ENCODE measurements at places on chromosomes 7 and 10. TPM values are rescaled to one million over a fixed set of nuclear protein-coding genes. Genes with fewer than 3 reads are reported as not detected.

The SFRP5 gene
- total RNA-seq, result 13.6 TPM

DNA sequence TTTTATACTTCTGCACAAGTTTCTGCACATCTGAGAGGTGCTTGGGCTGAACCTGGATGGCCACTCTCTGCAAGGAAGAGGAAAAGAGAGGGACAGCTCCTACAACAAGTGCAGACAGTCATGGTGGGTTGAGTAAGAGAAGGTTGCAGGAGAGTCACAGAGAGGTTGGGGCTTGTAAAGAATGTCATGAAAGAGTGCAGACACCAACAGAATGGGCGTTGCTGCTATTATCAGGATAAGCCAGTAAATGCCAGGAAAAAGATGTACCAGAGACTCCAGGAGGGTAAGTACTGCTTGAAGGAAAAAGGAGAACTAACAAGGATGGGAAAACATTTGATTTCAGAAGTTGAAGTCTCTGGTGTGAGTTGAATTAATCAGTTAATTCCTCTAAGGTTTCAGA, 77.8 kb upstream of the NRP1 start:
- no peak for DNase-seq

The CRHR2 gene
- not detected for total RNA-seq

GRCh38 chr7:79084423-79084822, 369.0 kb downstream of the MAGI2 start:
- no peak for DNase-seq

DNA sequence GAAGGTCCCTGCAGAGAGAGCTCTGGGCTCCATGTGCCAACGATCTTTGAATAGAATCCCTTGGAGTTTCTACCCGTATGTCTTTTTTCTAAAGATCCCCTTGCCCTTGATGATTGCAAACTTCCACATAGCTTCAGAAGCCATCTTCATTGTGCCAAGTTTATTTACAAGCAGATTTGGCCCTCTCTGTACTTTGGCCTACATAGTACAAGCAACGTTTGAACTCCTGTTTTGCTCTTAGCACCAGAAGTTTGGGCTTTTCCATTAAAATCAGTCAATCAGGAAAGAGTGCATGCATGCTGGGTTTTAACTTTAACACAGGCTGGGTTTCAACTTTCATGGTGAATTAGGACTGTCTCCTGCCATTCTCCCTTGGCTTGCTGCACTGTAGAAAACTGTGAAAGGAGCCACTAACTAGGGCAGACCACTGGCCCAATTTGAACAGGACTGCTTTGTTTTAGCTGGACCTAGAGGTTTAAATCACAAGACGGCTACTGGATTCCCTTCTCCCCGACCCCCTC, 557.6 kb upstream of the GALNT17 start:
- no peak for DNase-seq

DNA sequence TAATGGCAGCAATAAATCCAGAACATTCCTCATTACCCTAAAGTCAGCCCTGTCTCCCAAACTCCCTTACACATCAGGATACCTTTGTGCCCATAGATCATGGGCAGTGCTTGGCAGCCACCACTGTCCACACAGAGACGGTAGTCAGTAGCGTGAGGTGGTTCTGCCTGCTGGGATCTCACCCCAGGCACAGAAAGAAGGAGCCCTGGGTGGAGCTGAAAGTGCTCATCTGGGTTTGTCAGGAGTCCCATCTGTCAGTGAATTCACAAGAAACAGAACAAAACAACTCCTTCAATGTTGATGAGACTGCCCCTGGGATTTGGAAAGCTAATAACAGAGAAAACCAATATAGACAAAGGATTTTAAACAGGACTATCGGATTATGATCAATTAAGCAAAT, 90.2 kb upstream of the PRSS58 start:
- no peak for DNase-seq

GRCh38 chr10:17673471-17674061, 29.6 kb downstream of the STAM start:
- no peak for DNase-seq

DNA sequence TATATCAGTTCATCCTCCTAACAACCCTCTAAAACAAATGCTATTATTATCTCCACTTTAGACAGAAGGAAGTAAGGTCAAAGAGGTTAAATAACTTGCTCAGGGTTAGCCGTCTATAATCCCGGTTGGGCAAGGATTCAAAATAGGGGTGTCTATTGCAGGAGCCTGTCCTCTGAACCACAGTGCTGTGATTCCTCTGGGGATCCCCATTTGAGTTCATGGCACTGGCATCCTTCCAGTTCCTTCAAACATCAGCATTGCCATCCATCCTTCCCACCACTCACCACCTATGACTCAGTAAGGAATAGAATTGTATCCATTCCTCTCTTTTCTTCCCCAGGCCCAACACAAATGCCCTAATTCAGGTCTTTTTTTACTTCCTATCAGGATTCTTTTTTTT, 25.6 kb downstream of the HPS6 start:
- DNase-seq, result no peak

The ITIH5 gene
- not detected for total RNA-seq

DNA sequence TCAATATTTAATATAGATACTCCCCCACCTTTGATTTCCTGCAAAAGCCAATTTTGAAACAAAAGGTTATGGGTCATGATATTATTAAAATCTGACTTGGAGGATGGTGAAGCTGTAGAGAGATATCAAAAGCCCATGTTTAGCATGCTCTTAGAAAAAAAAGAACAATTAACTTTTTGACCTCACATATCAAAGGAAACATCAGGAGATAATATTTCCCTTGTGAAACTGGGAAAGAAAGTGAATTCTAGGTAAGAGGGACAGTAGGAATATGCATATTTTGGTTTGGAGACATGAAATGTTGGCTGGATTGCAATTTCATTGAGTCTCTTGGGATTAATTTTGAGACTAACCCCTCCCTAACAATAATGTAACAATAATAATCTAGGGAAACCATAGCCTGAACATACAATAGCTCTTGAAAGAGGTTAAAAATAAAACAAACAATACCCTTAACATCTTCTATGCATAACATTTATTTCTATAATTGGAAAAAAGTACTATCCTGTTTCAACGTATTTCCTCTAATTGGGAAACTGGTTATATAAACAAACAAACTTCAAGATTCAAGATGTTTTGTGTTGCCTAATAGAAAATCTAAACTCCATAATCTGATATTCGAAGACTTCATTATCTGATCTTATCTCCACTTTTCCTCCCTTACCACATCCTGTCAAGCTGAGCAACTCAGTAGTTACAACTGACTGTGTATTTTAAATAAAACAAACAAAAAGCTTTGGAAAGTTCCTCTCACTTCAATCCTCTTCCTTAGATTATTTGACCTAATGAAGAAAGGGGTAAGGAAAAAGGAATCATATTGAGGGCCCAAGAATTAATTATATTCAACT, 14.8 kb downstream of the TMEM26 start:
- DNase-seq, result no peak

- no peak for DNase-seq
These were observed 7.7 kb downstream of the ZNHIT1 start for GRCh38 chr7:101225650-101226049.

GRCh38 chr7:46939089-46939488, 642.8 kb downstream of the TNS3 start:
- no peak for DNase-seq

GRCh38 chr7:49125246-49125645, 200.9 kb downstream of the CDC14C start:
- DNase-seq, result no peak

GRCh38 chr10:98309366-98310355, 41.7 kb upstream of the LOXL4 start:
- DNase-seq, result no peak

- no peak for DNase-seq
These were observed 114.0 kb upstream of the CNTNAP2 start for GRCh38 chr7:146002431-146003078.

The LRRN3 gene
- total RNA-seq, result 332 TPM

- no peak for DNase-seq
These were observed 275.0 kb downstream of the TSPAN12 start for GRCh38 chr7:120582916-120583315.

- DNase-seq, result no peak
These were observed 6.0 kb downstream of the PTPRZ1 start for GRCh38 chr7:121878918-121879464.

DNA sequence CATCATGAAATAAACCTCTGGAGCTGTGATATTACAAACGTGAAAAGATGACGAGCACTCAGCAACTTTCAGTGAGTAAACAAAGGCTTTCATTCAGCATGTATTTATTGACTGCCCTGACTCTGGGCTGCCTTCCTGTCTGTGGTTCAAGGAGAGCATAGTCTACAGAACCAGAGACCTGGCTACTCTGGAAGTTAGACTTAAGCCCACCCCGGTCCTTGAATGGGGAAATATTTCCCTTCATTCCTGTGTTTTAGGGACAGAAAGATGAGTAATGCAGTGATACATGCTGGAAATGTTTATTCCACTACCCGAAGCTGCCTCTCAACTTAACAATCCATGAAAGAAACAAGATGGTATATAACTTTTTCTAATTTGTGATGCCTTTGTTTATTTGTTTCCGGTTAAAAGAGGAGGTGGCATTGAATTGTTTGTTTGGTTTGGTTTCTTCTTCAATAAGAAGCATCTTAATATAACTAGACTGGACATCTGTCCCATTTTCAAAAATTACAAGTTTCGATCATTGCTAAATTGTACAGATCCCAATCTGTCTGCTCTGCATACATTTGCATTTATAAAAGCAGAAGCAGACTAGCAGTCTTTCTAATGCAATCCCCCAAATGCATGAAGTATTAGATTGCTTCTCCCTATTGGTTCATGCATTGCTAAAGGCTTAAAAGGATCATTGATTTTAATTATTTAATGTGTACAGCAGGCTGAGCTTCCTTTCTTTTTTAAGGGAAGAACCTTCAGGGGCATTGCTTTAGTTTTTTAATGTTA, 57.7 kb downstream of the TRUB1 start:
- DNase-seq, result no peak

The NACAD gene
- 0.16 TPM for total RNA-seq

- DNase-seq, result no peak
These were observed 607.4 kb downstream of the CCSER2 start for GRCh38 chr10:84935772-84936171.

The CARD11 gene
- total RNA-seq, result 109 TPM

DNA sequence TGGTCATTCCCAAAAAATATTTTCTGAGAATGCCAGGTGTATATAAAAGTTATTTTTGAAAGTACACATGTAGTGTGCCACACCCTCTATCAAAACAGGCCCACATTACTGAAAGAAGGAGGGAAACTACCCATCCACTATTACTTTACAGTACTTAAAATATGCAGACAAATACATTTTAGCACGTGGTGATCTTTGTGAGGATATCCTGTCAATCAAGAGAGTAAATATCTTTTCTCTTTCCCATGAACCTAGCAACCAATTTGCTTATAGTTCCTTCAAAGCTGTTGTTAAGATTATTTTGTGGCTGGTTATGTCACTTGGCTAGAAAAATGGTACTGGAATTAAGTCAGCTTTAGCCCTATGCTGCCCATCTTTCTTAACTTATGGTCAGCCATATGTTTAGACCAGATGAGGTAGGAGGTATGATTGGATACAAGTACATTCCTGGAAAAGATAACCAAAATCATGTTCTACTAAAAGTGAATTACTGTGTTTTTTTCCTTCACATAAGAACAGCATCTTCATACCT, 70.1 kb downstream of the AUTS2 start:
- no peak for DNase-seq

GRCh38 chr10:102120991-102121738, 997 bp upstream of the LDB1 start:
- peak; percentile 34 for DNase-seq

DNA sequence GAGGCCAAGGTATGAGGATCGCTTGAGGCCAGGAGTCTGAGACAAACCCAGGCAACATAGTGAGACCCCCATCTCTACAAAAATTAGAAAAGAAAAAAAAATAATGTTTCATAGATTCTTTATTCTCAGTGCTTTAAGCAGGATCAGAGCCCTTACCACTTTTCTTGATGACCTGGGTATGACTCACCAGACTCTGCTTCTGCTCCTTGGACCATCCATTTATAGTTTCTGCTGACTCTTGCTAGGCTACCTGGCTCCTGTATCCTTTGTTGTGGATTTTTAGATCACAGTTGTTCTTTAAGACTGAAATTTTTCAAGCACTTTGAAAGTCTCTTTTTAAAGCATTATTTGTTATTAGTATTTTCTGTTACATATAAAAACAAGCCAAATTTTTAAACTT, 411.1 kb downstream of the GFRA1 start:
- DNase-seq, result no peak

DNA sequence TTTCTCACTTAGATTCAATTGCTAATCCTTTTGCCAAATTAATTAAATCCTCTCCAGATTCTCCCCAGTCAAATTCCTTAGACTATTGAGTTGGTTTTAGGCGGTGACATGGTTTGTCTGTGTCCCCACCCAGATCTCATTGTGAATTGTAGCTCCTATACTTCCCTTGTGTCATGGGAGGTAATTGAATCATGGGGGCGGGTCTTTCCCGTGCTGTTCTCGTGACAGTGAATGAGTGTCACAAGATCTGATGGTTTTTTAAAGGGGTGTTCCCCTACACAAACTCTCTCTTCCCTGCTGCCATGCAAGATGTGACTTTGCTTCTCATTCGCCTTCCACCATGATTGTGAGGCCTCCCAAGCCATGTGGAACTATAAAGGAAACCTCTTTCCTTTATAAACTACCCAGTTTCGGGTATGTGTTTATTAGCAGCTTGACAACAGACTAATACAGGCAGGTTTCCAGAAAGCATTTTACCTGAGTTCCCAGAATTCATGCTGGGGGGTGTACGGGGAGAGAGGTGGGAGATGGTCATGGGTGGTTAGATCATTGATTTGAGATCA, 44.7 kb upstream of the GARS1 start:
- DNase-seq, result no peak

DNA sequence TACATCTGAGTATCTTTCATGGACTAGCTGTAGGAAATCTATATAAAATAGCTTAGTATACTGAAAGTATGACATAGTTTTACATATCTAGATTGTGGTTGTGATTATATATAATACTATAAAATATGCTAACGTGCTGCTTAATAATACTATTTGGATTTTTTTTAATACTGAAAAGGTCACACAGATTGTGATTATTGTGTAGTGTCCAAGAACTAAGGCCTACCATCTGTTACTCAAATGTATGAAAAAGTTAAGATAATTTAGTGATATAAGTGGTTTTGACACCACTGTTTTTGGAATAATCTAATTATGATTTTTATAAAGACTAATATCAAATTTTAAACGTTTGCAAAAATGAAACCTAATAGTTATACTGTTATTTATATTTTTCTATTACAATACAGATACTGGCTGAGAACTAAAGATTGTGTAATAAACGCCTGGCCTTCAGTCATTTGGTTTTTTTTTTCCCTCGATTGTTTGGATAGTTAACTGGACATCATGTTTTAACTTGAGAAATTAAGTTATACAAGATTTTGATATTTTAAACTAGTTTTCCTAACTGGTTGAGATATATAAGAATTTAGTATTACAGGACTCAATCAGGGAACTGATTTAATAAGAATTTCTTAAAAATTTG, 12.6 kb downstream of the PTEN start:
- no peak for DNase-seq

- DNase-seq, result no peak
These were observed 110.5 kb upstream of the INSIG1 start for GRCh38 chr7:155187061-155187785.

DNA sequence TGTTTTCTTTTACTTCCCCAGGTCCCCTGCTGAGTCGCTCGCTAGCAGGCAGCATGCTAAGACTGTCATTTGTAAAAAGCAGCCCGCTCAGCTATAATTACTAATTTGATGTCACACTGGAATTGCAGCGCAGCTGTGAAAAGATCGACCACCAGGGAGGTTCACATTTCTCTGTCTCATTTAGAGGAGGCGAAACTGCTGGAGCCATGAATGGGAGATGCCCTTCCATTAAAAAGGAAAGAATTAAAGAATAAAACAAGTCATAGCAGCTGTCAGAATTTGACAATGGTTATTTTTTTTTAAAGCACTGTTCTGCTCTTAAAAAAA, 153.5 kb downstream of the PIP4K2A start:
- no peak for DNase-seq

The MCMBP gene
- total RNA-seq, result 48.2 TPM

The RBM20 gene
- total RNA-seq, result 0.68 TPM
